SW 1271 (cell line): ENCODE measurements at places on chromosomes 1 and 21.

DNA sequence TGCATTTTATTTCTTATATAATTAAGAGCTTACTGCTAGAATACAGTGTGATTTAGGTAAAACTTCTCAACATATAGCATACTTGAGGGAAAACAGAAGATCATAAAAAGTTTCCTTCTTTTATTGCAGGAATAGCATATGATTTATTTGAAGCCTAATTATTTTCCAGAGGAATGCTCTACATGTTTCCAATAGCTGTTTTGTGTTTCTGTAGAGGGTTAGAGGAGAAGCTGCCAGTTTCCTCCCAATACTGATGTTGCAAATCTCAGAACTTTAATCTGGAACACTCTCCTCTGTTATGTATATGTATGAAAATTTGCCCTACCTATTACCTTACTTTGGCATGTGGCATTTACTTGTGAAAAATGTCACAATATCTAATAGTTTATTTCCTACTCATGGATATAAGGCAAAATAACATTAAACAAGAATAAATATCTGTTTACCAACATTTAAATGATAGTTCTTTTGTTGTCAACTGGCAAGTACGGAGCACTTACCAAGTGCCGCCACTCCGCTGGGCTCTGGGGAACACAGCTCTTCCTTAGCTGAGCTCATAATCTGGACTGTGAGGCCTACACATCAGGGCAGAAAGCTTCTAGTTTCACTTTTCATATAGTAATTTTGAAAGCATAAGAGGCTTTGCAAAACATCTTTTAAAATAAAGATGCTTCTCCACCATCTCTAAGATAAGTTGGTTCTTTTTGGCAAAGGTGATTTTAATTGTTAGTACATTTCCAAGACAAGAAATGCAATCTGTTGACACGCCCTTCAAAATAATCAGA is 239.8 kb upstream of the C1orf105 start:
- no peak for DNase-seq

- no peak for DNase-seq
These were observed 126.7 kb downstream of the CDC42BPA start for GRCh38 chr1:227191607-227192006.

DNA sequence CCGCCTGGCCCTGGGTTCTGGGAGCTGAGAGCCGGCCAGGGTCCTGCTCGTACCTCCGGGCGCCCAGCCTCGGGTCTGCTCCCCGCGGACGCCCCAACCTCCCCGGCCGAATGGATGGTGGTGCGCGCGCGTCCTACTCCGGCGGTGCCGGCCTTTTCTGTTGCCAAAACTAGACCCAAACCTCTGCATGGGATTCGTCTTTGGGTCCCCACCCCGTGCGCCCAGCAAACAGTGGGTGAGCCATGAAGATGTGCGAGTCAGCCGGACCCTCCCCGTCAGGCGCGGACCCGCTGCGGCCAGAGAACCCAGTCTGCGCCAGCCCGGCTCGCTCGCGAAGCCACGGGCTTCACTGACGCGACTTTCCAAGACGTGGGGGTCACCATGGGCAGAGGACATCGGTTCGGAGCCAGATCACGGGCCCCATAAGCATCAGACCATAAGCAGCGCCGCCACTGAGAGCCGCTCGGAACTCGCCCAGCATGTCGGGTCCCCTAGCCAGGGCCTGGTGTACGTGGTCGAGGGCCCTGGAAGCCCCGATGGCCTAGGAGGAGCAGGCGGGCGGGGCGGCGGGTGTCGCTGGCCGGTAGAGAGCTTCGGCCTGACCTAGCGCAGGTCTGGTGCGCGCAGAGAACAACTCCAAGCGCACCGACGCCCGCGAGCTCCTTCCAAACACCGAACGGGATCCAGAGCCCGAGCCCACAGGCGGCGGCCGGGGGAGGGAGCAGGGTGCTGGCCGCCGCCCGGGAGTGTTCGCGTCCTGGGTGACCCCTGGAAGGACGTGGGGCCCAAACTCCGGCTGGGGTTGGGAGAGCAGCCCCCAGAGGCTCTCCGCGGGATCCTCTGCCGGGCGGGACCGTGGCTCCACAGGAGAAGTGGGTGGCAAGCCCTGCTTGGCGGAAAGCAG is 1.0 kb upstream of the TP73 start:
- no peak for DNase-seq

DNA sequence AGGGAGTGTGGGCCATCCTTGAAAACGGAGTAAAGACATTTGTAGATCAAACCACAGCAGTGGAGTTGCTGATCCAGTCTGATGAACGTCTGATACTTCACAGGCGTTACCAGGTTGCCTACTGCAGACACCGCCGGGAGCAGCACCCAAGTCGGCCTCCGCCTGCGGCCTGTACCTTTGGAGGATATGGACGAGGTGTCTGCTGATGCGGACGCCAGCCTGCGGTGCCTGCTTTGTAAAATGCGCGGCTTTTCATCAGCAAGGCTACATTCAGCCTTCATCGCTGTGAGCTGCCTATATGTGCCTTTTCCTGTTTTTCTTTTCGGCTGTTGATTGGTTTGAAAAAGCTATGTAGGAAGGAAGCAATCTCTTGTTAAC is 16.0 kb downstream of the SLX9 start:
- DNase-seq, result no peak

GRCh38 chr1:84376000-84376910 is 22.0 kb upstream of the DNASE2B start:
- DNase-seq, result no peak

- DNase-seq, result no peak
These were observed 2.7 kb downstream of the DPT start for GRCh38 chr1:168726281-168726680.

GRCh38 chr1:167669209-167670124 is 39.4 kb downstream of the RCSD1 start:
- no peak for DNase-seq

DNA sequence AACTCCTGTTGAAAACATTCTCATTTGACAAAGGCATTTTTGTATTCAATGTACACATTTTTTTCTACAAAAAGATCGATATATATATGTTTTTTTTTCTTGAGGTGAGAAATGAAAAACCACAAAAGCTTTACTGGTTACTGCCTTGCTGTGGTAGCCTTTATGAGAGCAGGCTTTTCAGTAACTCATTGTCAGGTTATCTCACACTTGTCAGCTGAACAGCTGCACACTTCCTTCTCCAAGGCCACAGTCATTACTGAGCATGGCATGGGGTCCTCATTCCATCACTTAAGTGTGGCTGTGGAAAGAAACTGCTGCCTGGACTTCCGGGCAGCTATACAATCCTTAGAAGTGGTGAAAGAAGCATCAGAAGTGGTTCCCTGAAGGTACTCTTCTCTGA is 169.3 kb upstream of the ZP4 start:
- no peak for DNase-seq

DNA sequence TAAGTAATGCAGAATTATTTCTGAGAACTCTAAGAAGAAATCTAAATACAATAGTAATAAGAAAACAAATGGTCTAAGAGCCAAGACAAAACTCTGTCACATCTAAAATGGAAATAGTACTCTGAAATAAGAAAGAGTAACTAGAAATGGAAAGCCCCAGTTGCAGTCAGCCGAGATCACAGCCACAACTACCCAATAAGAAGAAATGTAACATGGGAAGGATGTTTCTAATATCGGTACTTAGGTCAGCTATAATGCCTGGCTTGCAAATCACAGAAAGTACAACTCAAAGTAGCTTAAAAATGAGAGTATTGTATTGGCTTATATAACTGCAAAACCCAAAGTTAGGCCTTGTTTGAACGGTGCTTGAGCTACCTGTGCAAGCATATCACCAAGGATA is 58.6 kb upstream of the USP25 start:
- DNase-seq, result no peak

GRCh38 chr1:234871710-234872271 is 256.8 kb downstream of the TOMM20 start:
- DNase-seq, result no peak

GRCh38 chr21:45235488-45235887 is 52.2 kb downstream of the POFUT2 start:
- DNase-seq, result no peak

- no peak for DNase-seq
These were observed at the start of gene FAM110D for GRCh38 chr1:26158908-26159742. Gene FAM110D, plus strand, starts transcription at chr1:26159079. Its CDS starts 2,213 bp downstream, at chr1:26161292.

DNA sequence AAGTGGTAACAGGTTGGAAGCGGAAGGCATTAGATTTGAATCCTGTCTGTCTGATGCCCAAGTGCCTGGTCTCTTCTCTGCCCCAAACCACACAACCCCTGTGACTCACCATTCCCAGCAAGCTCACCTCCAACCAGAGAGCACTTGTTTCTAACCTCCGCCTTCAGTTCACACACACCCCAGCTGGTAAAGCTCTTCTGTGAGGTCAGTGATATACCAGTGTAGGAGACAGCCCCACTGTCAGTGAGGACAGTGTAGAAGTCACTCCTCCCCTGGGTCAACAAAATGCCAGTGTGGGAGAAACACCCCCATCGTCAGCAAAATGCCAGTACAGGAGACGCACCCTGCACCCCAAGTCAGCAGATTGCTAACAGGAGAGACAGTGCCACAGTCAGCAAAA is 2.6 kb downstream of the RIMS3 start:
- no peak for DNase-seq

DNA sequence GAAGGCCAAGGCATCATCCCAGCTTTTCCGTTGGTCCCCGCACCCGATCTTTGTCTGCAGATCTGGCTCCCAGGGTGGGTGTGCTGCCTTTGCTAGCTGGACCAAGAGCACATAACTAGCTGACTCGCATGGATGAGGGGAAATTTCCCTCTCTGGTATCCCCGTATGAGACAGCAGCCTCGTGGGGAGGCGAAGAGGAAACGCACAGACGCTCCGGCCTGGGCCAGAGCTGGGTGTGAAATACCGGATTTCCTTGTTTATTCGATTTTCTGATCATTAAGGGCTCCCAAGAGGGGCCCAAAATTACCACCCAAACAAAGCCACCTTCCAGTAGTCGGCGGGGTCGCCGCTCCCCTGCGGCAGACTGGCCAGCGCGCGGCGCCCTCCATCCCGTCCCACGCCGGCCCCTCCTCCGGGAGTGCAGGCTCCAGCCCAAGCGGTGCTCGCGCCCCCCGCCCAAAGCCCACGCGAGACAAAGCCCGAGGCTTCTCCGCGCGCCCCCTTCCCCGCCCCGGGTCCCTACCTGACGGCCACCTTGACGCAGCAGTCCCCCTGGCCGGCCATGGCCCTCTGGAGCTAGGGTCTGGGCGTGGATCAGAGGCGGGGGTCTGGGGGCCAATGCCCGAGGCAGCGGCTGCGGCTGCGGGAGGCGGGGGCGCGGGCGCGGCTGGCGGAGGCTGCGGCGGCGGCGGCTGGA is 546 bp downstream of the KIF21B start:
- no peak for DNase-seq

DNA sequence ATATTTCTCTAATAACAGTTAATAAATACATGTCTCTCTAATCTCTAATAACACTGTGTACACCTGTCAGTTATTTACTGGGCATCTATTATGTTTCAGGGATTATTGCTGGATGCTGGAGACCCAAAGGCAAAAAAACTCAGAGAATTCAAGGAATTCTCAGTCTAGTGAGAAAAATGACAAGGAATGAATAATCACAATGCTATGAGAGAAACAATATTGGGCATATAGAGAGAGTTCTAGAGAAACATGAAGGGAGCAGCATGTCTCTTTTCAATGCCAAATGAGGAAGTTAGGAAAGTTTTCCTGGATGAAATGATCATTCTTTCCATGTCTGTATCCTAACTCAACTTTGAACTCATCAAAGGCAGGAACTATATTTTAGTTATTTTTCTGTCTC is 82.8 kb downstream of the TNFSF18 start:
- peak; percentile 35 for DNase-seq

DNA sequence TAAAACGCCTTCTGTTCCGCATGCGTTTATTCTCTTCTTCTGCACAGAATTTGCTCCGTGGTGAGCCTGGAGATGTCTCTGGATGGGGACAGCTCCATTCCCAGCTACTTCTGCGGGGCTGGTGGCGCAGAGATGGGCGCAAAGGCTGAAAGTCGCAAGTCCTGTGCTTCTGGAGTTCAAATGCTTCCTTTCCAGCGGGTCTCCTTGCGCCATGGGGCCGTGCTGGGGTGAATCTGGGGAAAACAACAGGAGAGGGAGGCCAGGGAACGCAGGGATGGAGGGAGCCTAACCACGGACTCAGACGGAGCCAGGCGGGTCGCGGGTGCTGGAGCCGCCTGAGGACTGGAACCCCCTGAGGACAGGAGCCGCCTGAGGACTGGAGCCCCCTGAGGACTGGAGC is 2.9 kb upstream of the OR2T12 start:
- no peak for DNase-seq

- DNase-seq, result no peak
These were observed 111.7 kb downstream of the GLUL start for GRCh38 chr1:182279724-182280503.

GRCh38 chr1:181100934-181101333 is 12.4 kb downstream of the IER5 start:
- no peak for DNase-seq

GRCh38 chr1:1833916-1834325 is 55.7 kb upstream of the NADK start:
- no peak for DNase-seq

GRCh38 chr1:235486321-235486720 is 17.9 kb downstream of the B3GALNT2 start:
- DNase-seq, result no peak

- DNase-seq, result no peak
These were observed 54.9 kb upstream of the RGS7 start for GRCh38 chr1:241411776-241412338.

GRCh38 chr1:200905411-200906052 is 10.8 kb downstream of the INAVA start:
- no peak for DNase-seq

DNA sequence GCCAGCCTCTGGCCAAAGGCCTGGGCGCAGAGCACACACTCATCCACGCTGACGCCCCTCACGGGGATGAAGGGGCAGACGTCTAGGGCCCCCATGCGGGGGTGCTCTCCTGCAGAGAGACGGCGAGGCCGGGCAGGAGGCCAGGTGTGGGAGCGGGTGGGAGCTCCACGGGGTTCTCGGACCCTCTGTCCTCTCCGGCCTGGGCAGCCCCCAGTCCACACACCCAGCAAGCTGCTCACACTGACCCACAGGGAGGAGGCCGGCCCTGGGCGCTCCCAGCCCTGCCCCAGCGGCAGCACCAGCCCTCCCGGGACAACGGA is 2.5 kb downstream of the FTCD start:
- no peak for DNase-seq

GRCh38 chr1:54173681-54174080 is 20.9 kb upstream of the CDCP2 start:
- DNase-seq, result no peak

DNA sequence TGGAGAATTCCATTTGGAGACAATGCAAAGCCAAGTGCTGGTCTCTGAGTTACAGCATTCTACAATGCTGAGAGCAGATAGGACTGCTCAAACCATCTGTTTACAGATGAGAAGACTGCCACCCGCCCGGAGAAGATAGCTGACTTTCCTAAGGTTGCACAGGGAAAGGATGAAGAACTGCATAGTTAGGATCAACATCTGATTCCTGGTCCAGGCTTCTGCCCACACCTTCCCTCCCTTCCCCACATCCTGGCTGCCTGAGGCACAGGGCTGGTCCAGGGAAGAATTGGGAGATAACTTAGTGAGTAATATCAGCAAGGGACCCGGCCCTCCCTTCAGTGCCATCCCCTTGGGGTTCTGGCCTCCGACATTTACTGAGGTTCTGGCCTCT is 2.0 kb downstream of the SERINC2 start:
- DNase-seq, result no peak

- no peak for DNase-seq
These were observed 41.4 kb downstream of the URB1 start for GRCh38 chr21:32351428-32351827.
